ENCODE measurements at places on chromosomes 11 and 22. TPM values are rescaled to one million over a fixed set of nuclear protein-coding genes. Genes with fewer than 3 reads are reported as not detected.

DNA sequence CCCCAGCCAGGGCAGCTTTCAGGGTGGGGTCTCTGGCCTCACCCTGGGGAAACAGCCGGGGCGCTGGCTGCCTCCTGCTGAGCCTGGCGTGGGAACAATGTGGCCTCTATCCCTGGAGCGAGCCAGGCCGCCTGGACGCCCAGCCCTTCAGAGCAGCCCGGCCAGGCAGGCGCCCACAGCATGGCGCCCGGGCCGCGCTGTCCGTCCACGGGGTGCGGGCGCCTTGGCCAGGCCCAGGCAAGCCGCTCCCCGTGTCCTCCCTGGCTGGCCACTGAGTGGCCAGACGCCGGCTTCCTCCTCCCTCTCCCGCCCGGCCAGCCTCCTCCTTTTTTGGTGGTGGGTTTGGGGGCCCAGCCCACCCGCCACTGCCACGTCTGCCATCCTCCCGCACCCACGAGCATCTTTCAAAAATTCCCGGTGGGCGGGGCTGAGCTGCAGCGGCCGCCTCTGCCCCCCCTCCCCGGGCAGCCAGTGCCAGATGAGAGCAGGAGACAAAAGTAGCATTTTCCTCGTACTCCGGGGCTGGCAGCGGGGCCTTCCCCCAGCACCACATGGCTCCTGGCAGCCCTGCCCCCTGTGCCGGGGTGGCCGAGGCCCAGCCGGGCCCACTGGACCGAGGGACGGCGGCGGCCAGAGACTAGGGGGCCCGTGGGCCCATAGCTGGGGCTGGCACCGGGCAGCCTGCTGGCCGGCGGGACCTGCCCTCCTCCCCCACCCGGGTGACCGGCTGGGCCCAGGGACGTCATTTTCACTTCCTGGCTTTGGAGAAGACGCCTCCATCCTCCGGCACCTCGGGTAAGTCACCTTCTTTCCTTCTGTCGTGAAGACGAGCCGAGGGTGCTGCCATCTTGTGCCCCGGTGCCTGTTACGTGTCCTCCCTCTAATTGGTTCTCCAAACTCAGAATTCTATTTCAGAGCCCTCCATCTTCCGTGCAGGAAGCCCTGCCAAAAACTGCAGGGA, 70.2 kb upstream of the PPARA start:
- peak; percentile 76 for DNase-seq

DNA sequence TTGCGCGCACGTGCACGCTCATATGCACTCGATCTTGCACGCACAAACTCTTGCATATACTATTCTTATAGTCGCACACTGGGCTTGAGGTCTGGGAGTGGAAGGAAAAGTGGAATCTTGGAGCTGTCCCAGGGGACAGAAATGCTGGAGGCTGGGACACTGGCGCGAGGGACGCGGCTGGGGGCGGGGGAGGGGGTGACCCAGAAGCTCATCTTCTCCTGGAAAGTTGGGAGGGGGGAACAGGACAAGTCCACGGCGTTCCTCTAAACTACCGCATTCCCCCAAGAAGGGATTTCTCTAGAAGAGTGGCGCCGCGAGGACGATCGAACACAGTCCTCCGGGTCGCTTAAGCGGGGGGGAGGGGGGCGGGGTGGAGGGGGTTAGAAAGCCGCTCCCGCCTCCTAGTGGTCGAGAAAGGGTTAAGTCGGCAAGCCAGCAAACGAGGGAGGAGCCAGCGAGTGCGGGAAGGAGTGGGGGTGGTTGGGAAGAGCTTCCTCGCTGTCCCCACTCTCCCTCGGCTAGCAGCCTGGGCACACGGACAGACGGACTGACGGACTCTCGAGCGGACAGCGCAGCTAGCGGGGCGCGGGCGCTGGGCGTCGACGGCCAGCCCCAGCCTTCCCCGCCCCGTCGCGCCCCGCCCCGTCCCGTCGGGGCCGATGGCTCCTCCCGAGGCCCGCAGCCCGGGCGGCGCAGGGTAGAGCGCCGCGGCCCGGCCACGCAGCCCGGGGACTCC, at the start of gene RTN4RL2:
RTN4RL2 (plus strand) TSS at position 507 of the 736 bp plus-strand sequence. CDS start 338 bp downstream, outside the sequence.
- no peak for DNase-seq

DNA sequence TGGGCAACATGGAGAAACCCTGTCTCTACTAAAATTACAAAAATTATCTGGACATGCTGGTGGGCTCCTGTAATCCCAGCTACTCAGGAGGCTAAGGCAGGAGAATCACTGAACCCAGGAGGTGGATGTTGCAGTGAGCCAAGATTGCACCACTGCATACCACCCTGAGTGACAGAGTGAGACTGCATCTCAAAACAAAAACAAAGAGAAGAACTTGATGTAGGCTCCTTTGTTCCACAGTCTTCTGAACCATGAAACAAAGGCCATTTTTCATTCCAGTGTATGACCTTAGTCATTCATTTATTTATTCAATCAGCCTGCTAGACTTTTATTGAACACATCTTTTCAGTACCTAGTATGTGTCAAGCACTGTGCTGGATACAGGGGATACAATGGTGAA, 369.6 kb downstream of the FAT3 start:
- DNase-seq, result no peak

DNA sequence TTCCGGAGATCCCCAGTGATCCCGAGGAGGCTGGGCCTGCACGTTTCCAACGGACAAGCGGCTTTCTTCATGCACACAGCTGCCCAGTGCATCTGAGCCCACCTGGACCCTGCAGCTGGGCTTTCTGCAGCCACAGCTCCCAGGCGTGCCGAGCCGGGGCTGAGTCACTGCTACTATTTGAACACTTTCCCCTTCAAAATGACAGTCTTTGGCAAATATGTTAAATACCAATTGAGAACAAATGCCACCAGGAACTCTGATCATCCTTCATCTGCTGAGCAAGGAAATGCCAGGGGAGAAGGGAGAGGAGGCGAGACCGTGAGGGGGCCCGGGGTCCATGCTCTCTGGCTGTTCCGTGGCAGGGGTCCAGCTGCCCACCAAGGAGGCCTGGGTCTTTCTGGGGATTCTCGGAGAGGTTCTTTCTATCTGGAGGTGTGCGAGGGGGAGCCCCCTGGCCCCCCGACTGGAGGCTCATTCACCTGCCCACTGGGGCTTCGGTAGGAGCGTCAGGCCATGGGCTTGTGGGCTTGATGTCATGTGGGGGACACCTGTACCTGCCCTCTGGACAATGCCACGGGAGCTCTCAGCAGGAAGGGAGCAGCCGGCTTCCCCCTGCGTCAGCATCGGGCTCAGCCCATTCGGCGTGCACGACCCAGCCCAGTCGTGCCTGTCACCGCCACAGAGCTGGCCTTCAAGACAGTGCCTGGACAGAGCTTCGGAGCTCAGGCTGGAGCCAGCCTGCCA, 159.6 kb downstream of the CTTN start:
- no peak for DNase-seq

DNA sequence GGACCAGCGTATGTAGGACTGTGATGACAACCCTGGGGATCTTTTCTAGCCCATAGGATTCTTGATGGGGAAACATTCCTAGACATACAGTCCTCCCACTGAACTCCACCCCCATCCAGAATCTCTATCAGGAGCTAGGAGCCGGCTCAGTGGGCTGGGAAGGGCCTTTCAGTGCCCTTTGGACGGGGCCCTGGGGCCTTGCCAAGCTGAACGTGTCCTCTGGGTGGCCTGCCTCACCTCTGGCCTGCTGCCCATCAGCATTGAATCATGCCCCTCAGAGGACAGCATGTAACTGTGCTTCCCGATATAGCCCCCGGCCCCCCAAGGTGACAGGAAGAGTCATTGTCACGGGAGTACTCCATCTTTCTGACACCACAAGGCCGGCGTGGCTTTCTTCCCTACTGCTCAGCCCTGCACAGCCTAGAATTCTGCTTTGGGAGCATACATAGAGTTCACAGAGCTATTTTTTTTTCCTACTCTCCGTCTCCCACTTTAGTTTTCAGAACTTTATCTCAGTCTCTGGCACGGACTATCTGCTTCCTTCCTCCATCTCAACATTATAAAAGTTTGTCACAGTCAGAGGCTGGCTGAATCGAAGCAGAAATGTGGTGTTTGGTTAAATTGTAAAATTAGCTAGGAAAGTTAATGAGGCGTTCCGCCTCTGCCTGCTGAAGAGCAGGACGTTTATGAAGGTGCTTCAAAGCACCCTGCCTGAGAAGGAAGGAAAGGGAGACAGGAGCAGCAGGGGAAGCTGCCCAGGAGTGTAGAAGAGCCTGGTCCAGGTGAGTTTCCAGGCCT, 111.9 kb downstream of the ZBTB16 start:
- DNase-seq, result peak; percentile 84

- DNase-seq, result no peak
Measured at GRCh38 chr22:46419754-46420571, 84.4 kb downstream of the TRMU start.

Gene OR52N4
- not detected for total RNA-seq

All from thoracic aorta (tissue), 2 donors.